ENCODE measurements at places on chromosomes 13 and 19. TPM values are rescaled to one million over a fixed set of nuclear protein-coding genes. Genes with fewer than 3 reads are reported as not detected.

The PNMA8C gene
- 0.36 TPM for total RNA-seq

The CRX gene
- not detected for total RNA-seq

The CYP4F2 gene
- total RNA-seq: not detected

DNA sequence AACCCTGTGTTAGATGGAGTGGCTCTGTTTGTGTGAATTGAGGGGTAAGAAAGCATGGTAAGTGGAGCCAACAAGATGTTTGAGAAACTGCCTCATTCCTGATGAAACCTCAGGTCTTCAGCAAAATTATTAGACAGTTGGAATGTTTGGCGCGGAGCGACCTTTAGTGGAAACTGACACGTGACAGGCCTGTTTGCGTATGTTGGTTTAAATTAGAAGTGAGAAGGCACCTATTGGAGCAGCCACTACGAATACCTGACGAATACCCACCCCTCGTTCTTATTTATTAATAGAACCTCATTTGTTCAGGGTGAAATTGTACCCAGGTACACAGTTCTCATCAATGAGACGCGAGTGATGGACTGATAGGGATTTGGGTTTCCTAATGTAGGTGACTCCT is 63.2 kb upstream of the MIR17HG start:
- DNase-seq: no peak
- H3K36me3 ChIP-seq: no peaks in the 10 kb centered on the region
- no peak overlapping the region for H3K4me3 ChIP-seq
- no peak overlapping the region for H3K27ac ChIP-seq
- no peaks in the 10 kb centered on the region for H3K4me1 ChIP-seq
- H3K27me3 ChIP-seq: no peaks in the 10 kb centered on the region

DNA sequence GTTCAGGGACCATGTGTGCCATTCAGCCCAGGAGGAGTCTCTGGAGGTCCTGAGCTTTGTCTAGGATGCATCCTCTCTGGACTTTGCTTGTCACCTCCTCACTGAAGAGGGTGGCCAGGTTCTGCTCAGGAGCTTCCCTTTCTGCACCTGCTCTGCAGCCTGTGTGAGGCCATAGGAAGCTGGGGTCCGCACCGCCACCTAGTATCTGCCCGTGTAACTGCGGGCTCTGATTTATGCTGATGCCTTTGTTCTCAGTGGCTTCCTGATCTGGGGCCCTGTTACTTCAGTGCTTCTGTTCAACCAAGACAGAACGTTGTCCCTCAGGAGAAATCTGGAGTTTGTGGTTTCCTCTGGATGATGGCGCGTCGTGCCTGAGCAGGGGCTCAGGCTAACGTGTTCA is 15.5 kb downstream of the ZNF610 start:
- H3K36me3 ChIP-seq: peaks cover 33% of the 10 kb centered on the region
- H3K27ac ChIP-seq: no peak overlapping the region
- no peak for DNase-seq
- H3K4me3 ChIP-seq: no peak overlapping the region
- no peaks in the 10 kb centered on the region for H3K27me3 ChIP-seq

DNA sequence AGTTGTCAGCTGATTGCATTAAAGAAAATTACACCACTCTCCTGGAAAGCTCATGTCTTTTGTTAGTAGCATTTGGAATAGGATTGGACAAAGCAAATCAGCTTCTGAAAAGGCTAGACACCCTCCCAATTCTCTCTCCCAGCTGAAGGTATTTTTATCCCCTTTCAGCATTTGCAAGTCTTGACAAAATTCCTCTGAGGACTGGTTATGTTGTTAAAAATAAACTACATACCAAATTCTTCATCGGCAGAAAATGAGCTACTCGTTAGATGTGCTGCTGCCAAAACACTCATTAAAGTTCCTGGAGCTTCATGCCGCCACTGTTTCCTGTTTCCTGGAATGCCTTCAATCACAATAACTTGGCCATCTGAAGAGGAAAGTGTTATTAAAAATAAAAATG is 37.1 kb downstream of the UTP14C start:
- no peaks in the 10 kb centered on the region for H3K36me3 ChIP-seq
- H3K27ac ChIP-seq: no peak overlapping the region
- H3K4me3 ChIP-seq: no peak overlapping the region
- no peaks in the 10 kb centered on the region for H3K27me3 ChIP-seq
- peak; percentile 73 for DNase-seq
- peaks cover 3% of the 10 kb centered on the region for H3K4me1 ChIP-seq

- H3K4me1 ChIP-seq: peaks cover 7% of the 10 kb centered on the region
- H3K27ac ChIP-seq: no peak overlapping the region
- H3K36me3 ChIP-seq: no peaks in the 10 kb centered on the region
- no peak overlapping the region for H3K4me3 ChIP-seq
- no peak for DNase-seq
Observed at GRCh38 chr13:93173654-93174053, 53.0 kb upstream of the GPC6 start.

DNA sequence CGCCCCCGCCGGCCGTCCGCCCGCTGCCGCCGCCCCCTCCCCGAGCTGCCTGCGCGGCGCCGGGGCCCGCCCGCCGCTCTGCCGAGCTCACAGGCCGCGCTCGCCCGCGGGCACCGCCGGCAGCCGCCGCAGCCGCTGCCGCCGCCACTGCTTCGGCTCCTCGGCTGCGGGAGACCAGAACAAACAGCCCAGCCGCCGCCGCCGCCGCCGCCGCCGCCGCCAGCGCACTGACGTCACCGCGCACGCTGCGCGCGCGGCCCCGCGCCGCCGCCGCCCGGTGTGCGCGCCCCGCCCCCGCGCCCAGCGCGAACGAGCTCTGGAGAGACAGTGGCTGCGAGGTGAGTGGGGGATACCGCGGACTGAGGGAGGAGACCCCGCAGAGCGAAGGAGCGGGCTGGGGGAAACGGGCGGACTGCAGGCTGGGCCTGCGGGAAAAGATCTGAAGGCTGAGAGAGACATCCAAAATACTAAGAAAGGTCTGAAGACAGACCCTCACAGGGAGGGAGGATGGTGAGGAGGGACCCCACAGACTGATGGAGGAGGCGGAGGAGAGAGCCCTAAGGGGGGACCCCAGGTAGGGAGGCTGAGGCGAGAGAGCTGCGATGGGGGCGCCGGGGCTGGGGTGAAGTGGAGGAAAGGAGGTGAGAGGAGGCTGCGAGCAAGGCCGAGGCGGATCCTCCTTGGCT is at the start of gene BRD4:
Gene BRD4, minus strand, starts transcription at position 229 of the 686 bp plus-strand sequence. CDS start 59,440 bp downstream, outside the sequence.
- no peaks in the 10 kb centered on the region for H3K27me3 ChIP-seq
- H3K27ac ChIP-seq: peak within 1 kb of the TSS; percentile 87
- DNase-seq: peak; percentile 99

- peak overlapping the region; percentile 81 for H3K4me3 ChIP-seq
- peaks cover 10% of the 10 kb centered on the region for H3K36me3 ChIP-seq
- H3K4me1 ChIP-seq: peaks cover 43% of the 10 kb centered on the region
- peak overlapping the region; percentile 79 for H3K27ac ChIP-seq
- peak; percentile 78 for DNase-seq
- no peaks in the 10 kb centered on the region for H3K27me3 ChIP-seq
Observed at GRCh38 chr19:17074634-17075034, 618 bp downstream of the HAUS8 start.

DNA sequence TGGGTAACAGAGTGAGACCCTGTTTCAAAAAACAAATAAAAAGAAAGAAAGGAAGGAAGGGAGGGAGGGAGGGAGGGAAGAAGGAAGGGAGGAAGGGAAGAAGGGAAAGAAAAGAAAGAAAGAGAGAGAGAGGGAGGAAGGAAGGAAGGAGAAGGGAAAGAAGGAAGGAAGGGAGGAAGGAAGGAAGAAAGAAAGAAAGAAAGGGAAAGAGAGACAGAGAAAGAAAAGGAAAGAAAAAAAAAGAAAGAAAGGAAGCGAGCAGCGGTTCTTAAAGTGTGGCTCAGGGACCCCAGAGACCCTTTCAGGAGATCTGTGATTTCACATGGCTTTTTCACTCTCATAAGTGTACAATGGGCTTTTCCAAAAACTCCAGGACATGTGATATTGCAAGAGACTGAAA is 9.9 kb upstream of the CADM4 start:
- H3K4me1 ChIP-seq: no peaks in the 10 kb centered on the region
- no peak overlapping the region for H3K4me3 ChIP-seq
- no peaks in the 10 kb centered on the region for H3K27me3 ChIP-seq
- DNase-seq: no peak

Measured in osteoblast (primary cell).